Activated CD4-positive, alpha-beta T cell treated with anti-CD3 and anti-CD28 coated beads, Interleukin-2, amount 10 ng/mL, durations not matched to agents 7 days and 5 days (primary cell): ENCODE measurements at places on chromosomes 1 and 21. TPM values are rescaled to one million over a fixed set of nuclear protein-coding genes. Genes with fewer than 3 reads are reported as not detected.

Gene SMCP
- not detected for total RNA-seq

Gene LRRC39
- total RNA-seq, result 0.46 TPM

Gene LAPTM5
- 481 TPM for total RNA-seq

Gene ZSCAN20
- 2.2 TPM for total RNA-seq
